ENCODE measurements at places on chromosomes 3 and 15. TPM values are rescaled to one million over a fixed set of nuclear protein-coding genes. Genes with fewer than 3 reads are reported as not detected.

Gene ANKRD63
- polyA plus RNA-seq = not detected

Gene CD96
- 0.08 TPM for polyA plus RNA-seq

Gene STAB1
- polyA plus RNA-seq = 79.1 TPM

Gene NDN
- 22.2 TPM for polyA plus RNA-seq

Gene EPHB3
- polyA plus RNA-seq = 1.4 TPM

Gene CDCP1
- 0.11 TPM for polyA plus RNA-seq

Gene FAM81A
- 0.91 TPM for polyA plus RNA-seq

DNA sequence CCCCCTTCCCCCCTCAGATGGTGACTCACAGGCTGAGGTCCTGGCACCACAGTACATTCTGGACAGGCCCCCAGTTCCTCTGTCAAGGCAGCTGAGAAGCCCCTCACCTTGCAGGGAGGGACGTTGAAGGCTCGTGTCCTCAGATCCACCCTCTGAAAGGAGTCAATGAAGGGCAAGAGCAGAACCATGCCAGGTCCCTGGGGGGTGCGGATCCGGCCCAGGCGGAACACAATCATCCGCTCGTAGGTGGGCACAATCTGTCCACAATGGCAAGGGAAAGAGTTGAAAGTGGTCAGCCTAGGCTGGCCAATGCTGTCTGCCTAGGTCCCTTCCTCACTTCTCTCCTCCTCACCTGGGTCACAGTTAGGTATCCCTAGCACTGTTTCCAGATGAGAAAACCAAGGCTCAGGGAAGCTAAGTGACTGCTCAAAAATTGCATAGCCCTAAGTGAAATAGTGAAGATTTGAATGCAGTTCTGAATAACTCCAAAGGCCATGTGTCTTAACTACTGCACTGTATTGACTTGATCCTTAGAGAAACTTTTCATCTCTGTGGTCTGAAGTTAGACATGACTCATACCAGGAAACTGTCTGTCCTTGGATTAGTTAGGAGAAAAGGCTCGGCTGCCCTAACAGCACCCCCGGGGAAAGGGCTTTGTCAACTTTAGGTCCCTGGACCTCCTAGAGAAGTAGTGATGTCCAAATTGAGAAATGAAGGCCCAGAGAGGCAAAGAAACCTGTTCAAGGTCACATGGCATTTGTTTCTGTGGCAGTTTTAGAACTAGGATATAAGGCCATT, 2.9 kb downstream of the STOML1 start:
- DNase-seq = no peak

- DNase-seq = no peak
These were observed 2.8 kb downstream of the EFHB start for GRCh38 chr3:19931180-19931692.

- DNase-seq = no peak
These were observed 111.8 kb downstream of the SRGAP3 start for GRCh38 chr3:9137676-9138075.

- DNase-seq = no peak
These were observed 146.2 kb upstream of the NR2F2 start for GRCh38 chr15:96184297-96184696.

DNA sequence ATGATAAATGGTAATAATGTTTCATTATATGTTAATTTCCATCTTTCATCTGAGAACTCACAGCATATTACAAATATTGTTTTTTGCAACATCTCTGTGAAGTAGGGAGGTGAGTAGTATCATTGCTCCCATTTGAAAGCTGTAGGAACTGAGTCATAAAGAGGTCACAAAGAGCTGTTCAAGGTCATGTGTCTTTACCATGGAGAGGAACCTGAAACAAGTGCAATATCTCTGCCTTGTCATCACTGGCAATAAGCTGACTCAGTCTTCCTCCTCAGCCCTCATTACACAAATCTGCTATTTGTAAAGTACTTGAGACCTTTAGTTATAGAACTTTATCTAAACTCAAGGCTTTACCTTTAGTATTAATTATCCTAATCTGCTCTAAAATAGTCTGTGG, 4.4 kb upstream of the ATP13A4 start:
- no peak for DNase-seq

- no peak for DNase-seq
These were observed 46.4 kb upstream of the PRICKLE2 start for GRCh38 chr3:64271631-64272030.

GRCh38 chr15:73683257-73683776, 866 bp upstream of the CD276 start:
- no peak for DNase-seq

DNA sequence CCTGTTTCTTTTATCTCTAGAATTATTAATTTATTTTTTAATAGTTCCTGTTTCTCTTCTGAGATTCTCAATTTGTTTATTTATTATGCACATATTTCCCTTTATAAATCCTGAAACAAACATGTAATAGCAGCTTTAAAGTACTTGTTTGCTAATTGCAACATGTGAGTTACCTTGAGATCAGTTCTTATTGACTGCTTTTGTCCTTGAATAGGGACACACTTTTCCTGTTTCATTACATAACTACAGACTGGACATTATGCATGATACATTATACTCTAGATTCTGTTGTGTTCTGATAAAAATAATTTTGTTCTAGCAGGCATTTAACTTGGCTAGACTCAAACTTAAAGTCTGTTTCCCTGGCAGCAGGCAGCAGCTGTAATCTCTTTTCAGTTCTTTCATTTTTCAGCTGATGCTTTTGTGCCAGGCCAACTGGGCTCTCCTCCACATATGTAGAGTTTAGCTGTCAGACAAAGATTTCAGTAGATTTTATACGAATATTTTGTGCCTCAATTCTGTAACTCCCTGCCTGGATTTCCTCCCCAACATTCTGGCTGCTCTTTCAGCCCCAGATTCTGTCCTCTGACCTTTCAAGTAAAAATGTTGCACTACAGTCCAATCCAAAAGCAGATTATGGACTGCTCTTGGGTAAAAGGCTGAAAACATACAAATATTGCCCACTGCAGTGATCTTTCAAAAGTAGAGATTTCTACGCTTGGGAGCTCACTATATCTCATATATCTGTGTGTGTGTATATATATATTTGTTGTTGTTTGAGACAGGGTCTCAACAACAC, 41.9 kb downstream of the PCOLCE2 start:
- no peak for DNase-seq

- no peak for DNase-seq
These were observed 104.8 kb downstream of the CORO2B start for GRCh38 chr15:68683551-68683950.

- DNase-seq = peak; percentile 51
These were observed 57.3 kb upstream of the RNF7 start for GRCh38 chr3:141680620-141681389.

All from heart left ventricle (tissue), 16 donors.